ENCODE measurements at places on chromosomes 2 and 18. TPM values are rescaled to one million over a fixed set of nuclear protein-coding genes. Genes with fewer than 3 reads are reported as not detected.

MREG gene
- total RNA-seq, result 45.3 TPM

BCL11A gene
- total RNA-seq, result 14.9 TPM

ABCG5 gene
- total RNA-seq, result not detected

HNMT gene
- 2.1 TPM for total RNA-seq

NFE2L2 gene
- 98.1 TPM for total RNA-seq

LYPD1 gene
- 0.14 TPM for total RNA-seq

LBX2 gene
- total RNA-seq, result 1.00 TPM

OXER1 gene
- not detected for total RNA-seq

KIF5C gene
- total RNA-seq, result under 0.01 TPM

ASB18 gene
- not detected for total RNA-seq

GPAT2 gene
- total RNA-seq, result under 0.01 TPM

REG1B gene
- not detected for total RNA-seq

PDE11A gene
- total RNA-seq, result not detected

CBLN2 gene
- not detected for total RNA-seq

ST6GAL2 gene
- under 0.01 TPM for total RNA-seq

KCNG2 gene
- total RNA-seq, result not detected

RESP18 gene
- total RNA-seq, result not detected

Measured in nasal cavity respiratory epithelium epithelial cell of viscerocranial mucosa (primary cell).